Activated naive CD8-positive, alpha-beta T cell treated with anti-CD3 and anti-CD28 coated beads for 36 hours (primary cell): ENCODE measurements at places on chromosomes 2 and 18. TPM values are rescaled to one million over a fixed set of nuclear protein-coding genes. Genes with fewer than 3 reads are reported as not detected.

Gene CXCR1
- total RNA-seq, result not detected

Gene KIF1A
- 7.7 TPM for total RNA-seq

Gene UGT1A5
- not detected for total RNA-seq

Gene COL4A3
- not detected for total RNA-seq

Gene VSNL1
- total RNA-seq, result not detected

Gene ADRA2B
- total RNA-seq, result 0.29 TPM

Gene LOXHD1
- 0.14 TPM for total RNA-seq

Gene GRP
- not detected for total RNA-seq

- no peak for DNase-seq
Measured at GRCh38 chr2:130743278-130743677, 12.1 kb upstream of the AMER3 start.

DNA sequence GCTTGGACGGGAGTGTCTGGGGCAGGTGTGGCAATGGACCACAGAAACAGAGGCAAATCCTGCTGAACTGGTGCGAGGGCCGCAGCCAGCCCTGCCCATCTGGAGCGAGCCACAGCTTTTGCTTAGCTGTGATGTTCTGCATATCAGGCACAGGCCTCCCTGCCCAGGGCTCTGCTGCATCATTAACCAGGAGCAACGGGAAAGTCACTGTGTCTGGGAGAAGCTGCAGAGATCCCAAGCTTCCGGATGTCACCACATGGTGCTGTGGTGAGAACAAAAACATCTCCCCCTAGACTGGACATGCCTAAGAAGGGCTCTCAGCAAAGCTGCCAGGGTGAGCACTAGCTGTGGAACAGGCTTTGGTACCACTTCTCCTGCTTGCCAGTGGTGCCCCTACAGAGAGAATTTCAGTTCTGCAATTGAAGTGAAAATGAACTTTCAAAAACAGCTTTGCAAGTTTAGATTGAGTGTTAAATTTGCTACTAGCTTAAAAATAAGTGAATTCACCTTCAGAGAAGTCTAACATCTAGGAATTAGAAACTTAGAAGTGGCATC lies 172.9 kb upstream of the MYT1L start:
- DNase-seq, result no peak

DNA sequence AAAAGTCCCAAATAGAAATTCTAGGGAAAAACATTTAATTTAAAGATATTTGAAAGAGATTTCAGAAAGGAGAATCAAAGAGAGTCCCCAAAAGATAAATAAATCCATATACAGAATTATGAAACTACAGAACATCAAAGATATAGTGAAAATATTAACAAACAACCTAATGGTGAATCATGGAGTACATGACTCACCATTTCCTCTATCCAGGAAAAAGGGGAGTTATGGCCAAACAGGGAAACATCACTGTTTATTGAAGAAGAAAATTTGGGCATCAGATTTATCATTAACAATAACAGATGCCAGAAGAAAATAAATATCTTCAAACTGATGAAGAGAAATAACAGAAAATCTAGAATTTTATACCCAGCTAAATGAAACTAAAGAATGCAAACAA lies 448.3 kb downstream of the CDH2 start:
- DNase-seq, result no peak

DNA sequence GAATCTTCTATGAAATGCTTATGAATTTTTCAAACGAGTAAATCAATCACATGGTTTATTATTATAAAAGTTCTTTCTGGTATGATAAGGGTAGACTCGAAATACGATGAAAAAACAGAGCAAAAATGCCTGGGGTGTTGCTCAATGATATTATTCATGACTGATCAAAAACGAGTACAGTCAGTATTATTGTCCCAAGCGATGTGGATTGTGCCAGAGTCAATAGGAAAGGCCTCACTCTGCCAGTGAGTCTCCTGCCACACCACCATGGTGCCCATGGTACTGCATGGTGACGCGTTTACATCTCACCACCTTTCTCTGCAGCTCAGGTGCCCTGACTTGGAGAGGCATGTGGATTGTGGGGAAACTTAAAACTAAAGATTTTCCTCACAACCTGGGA lies 58.5 kb downstream of the KCTD1 start:
- DNase-seq, result no peak

- no peak for DNase-seq
Measured at GRCh38 chr2:231600619-231601355, 8.1 kb downstream of the TEX44 start.

DNA sequence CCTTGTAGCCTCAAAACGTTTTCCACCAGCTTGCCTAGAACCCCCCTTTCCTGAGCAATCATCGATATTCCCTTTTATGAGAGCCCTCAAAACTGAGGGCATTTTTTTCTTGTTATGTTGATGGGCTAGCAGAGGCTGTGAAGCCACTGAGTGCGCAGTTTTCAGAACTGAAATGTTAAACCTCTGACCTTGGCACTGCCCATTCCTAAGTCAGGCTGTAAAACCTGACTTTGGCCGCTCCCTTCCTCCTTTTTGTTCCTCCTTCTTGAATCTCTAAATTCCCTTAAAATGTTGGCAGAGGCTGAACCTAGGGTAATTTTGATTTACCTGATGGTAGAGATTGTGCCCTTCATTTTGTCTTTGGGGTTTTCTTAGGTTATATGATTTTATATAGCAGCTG lies 334.2 kb downstream of the KIAA1328 start:
- no peak for DNase-seq

GRCh38 chr2:167602122-167602521 lies 645.3 kb downstream of the STK39 start:
- no peak for DNase-seq

GRCh38 chr2:204203704-204204103 lies 267.1 kb downstream of the ICOS start:
- DNase-seq, result no peak

DNA sequence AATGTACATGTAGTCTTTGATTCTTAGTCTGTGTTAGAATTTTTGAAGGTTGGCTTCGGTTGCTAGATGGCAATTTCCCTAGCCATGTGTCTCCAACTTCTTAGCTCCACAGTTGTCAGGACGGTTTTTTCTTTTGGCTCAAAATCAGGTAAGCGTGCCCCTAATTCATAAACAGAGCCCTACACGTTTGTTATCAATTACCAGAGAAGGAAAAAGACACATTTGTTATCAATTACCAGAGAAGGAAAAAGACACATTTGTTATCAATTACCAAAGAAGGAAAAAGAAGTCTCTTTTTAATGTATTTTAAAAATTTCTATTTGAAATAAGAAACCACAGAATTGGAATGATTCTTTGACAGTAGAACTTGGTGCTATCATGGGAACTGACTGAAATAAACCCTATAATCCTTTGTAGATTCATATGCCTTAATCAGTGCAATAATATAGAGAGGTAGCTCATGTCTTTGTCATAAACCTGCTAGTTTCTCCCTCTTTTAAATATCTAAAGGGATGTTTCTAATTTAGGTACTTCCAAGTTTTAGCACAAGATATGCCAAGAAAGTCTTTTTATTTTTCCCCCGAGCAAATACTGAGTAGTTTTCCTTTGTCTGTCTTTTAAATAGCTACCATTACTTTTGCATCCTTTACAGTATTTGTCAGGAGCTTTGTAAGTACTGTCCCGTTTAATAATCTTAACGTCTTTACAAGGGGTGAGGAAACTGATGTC lies 35.9 kb downstream of the CAMKMT start:
- DNase-seq, result no peak

GRCh38 chr2:106270471-106270891 lies 76.4 kb upstream of the UXS1 start:
- DNase-seq, result no peak

DNA sequence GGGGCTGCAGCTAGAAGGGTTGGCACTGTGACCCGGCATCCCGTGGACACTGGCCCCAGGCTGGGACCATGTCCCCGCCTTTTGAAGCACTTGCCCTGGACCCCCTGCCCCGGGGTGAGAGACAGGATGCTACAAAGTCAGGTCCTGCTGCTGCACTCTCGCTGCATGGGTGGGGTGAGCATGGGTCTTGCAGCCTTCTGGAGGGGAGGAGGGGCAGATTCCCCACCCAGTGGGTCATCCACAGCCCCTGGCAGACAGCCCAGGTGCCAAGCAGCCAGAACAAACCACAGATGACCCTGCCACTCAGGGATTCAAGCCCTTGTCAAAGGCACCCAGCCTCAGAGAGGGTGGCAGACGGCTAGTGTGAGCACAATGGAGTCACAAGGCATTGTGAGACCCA lies 5.7 kb upstream of the NMUR1 start:
- no peak for DNase-seq

- no peak for DNase-seq
Measured at GRCh38 chr2:149928011-149928410, 340.4 kb upstream of the MMADHC start.

DNA sequence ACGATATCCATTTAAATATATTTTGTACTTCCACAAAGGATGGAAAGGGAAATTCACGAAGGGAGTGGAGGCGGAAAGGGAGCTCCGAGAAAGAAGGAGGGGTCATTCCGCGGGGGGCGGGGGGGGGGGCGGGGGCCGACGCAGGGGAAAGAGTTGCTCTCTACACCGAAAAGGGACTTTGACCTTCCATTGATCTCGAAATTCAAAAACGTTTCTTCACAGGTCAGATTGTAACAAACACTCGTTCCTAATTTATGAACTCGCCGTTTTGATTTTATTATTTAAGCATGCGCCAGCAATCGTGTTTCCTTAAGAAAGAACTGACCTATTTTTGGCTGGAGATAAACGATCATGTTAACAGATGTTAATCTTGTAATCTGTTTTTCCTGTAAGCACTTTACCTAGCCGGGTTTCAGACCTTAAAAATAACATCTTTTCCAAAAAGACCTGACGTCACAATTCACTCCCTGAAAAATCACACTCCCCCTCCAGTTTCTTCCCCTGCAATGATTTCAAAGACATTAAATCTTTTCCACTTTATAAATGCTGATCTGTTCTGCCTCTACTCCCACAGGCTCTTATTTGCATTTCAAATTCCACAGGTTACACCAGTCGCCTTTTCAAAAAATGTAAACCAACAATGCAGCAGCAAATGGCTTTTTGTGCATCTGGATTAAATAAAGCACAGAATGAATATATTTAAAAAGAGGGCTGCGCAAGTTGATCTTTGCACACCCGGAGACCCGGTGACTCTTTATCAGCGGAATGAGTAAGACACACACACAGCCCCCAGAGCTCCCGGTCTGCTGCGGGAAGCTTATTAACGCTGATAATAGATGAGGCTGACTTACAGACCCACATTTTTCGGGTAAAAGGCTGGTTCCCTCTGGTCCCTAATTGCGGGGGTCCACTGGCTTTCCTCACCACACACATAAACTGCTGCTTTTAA lies 1.6 kb downstream of the ZNF516 start:
- DNase-seq, result peak; percentile 17

DNA sequence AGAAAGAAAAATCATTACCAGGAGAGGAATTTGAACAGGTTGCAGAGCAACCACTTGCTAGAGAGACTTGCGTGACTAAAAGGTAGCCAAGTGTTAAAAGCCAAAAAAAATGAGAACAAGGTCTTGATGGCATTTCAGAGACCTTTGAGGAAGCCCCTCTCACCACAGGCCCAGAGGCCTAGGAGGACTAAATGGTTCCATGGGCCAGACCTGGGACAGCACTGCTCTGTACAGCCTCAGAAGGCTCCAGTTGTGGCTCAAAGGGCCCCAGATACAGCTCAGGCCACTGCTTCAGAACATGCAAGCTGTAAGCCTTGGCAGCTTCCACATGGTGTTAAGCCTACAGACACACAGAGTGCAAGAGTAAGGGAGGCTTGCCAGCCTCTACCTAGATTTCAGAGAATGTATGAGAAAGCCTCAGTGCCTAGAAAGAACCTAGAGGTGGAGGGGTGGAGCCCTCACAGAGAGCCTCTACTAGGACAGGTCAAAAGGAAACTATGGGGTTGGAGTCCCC lies 15.3 kb downstream of the CNDP1 start:
- DNase-seq, result no peak

DNA sequence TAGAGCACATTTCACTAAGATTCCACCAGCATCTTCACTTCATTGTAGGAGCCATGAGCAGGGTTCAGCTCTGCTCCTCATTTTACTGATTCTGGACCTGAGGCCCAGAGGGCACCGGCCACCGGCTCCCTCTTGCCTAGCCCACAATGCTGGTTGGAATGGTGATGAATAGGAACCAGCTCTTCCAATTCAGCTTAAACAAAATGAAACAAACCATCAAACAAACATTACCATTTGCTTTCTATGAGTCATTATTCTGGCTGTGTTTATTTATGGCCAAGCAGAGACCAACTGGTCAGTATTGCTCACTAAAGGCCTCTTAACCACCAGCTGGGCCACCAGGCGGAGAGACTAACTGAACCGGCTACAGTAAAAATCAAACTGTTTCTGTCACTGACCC lies 176.7 kb downstream of the MTX2 start:
- no peak for DNase-seq

DNA sequence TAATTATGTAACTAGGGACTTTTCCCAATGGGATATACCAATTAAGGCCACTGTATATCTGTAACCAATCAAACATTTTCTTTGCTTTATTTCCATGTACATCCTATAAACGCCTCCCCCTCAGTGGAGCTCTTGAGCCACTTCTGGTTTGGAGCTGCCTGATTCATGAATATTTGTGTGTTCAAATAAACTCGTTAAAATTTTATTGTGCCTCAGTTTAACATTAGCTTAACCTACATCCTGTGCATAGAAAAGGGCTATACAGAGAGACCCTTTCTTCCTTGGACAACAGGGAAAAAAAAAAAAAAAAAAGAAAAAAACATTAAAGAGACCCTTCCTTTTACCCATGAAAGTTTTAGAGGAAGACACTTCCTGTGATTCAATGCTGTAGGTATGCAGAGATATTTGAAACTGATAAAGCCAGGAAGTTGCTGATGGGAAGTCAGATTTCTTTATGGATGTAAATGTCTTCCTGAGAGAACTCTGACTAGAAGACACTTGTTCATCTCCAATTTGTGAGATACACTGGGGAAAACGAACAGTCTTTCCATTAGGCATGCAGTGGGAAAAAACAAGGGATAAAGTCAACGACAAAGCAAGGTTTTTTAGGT lies 614.6 kb upstream of the SOX11 start:
- no peak for DNase-seq

GRCh38 chr18:63255435-63255834 lies 64.1 kb downstream of the BCL2 start:
- no peak for DNase-seq

- no peak for DNase-seq
Measured at GRCh38 chr2:106977717-106978116, 91.8 kb upstream of the ST6GAL2 start.

DNA sequence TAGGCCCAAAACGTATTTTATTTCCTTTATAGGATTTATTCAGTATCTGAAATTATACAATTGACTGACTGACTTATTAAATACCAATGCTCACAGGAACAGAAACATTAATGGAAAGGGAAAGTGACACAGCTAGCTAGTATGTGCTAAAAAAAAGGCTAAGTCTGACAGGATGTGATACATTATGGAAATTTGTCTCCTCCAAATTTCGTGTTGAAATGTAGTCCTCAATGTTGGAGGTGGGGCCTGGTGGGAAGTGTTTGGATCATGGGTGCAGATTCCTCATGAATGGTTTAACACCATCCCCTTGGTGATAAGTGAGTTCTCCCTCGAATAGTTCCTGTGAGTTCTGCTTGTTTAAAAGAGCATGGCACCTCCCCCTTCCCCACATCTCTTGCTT lies 70.6 kb upstream of the WDR75 start:
- DNase-seq, result no peak
